ENCODE measurements at places on chromosomes 16 and 17.

- DNase-seq = no peak
Measured at GRCh38 chr16:8768692-8769091, 28.7 kb downstream of the TMEM186 start.

GRCh38 chr17:38568845-38569510, 36.8 kb downstream of the SRCIN1 start:
- no peak for DNase-seq

DNA sequence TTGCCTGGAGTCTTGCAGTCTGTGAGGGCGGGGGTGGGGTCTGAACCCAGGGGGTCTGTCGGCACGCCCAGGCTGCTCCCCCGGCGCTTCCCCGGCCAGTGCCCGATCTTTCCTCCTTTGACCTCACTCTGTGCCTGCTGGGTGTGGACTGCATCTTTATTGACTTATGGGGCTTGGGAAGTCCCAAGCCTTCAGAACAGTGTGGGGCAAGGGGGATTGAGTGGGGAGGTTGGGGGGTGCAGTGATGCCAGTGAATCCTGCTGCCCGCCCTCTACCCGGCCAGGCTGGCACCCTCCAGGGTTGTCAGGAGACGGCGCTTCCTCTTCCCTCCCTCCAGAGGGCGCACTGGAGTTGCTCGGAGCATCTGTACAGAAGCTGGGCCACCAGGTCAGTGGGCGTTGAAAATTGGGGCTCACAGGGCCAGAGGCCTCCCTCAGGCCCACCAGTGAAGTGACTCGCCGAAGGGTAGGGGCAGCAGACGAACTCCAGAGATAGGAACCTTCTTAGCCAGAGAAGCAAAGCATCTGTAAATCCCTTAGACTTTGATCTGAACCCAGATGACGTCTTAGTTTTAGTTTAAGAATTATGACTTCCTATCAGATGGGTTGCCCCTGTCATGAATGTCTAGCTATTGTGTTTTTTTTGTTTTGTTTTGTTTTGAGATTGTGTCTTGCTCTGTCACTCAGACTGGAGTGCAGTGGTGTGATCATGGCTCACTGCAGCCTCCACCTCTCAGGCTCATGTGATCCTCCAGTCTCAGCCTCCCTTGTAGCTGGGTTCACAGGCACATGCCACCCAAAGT, 184.8 kb upstream of the CIBAR2 start:
- DNase-seq = peak; percentile 28

GRCh38 chr16:76389126-76389525, 111.9 kb downstream of the CNTNAP4 start:
- no peak for DNase-seq

GRCh38 chr17:28657756-28658155, 4.0 kb downstream of the SDF2 start:
- DNase-seq = no peak

All from CD4-positive, alpha-beta T cell treated with Interleukin-4 for 4 hours (primary cell).